ENCODE measurements at places on chromosomes 1 and 21. TPM values are rescaled to one million over a fixed set of nuclear protein-coding genes. Genes with fewer than 3 reads are reported as not detected.

DNA sequence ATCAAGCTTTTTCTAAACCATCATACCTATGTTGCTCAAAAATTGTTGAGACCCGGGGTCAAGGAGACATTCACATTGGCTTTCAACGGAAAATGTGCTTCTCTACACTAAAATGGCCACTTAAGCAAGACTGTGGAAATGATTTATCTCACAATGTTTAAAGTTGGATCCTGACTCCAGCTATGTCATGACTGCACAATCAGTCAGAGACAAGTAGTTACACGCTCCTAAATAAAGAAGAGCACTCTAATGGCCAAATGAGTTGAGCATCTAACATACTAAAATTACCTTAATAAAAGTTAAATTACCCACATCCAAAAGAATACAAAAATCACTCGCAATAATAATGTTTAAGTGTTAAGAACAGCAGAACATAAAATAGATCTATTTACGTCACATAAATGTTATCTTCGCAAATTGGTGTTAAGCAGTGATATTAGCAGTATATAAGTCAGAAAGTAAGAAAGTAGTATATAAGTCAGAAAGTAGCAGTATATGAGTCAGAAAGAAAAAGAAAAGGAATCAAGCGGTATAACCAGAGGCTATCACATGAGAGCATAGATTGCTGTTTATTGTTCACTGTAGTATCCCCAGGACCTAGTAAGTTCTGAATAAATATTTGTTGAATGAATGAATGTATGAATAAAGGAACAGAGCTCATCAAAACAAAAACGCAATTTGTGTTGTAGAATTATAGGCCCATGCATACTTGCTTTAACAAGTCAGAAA, 28.4 kb downstream of the ZNF281 start:
- no peaks in the 10 kb centered on the region for H3K4me1 ChIP-seq
- DNase-seq, result no peak
- no peak overlapping the region for H3K27ac ChIP-seq

DNA sequence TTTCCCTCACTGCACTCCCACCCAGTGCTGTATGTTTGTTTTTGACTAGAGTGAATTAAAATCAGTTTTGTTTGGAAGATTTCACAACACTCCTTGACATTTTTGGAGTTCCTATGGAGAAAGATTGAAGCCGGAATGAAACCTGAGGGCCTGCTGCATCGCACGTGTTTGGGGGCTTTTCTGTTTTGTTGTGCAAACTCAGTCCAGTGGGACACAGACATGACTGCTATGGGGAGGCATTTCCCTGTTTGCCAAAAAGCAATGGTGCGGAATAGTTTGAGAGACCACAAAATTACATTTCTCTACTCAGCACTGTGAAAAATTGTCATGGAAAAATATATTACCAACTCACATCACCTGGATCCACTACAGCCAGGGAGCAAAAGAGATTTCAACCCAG, 43.8 kb upstream of the KCNE2 start:
- no peak overlapping the region for H3K27ac ChIP-seq
- no peak for DNase-seq
- H3K4me3 ChIP-seq, result no peak overlapping the region
- H3K36me3 ChIP-seq, result no peaks in the 10 kb centered on the region
- H3K27me3 ChIP-seq, result no peaks in the 10 kb centered on the region
- no peaks in the 10 kb centered on the region for H3K4me1 ChIP-seq

DNA sequence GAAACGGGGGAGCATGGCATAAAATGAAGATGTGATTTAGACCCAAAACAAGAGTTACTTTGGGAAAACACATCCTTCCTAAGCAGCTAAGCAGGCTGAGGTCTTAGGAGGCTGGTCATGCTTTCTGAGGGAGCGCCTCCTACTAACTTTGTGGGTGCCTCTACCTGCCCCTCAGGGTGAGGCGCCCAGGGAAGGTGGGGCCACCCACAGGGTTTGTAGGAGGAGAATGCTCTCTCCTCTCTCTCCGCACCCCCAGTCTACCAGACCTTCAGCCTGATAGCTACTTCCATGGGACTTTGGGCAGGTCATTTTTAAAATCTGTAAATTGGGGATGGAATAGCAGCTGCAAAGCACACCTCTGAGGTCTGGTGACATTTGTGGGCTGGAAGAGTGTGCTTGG, 23.8 kb downstream of the SLC27A3 start:
- no peak overlapping the region for H3K27ac ChIP-seq
- DNase-seq, result no peak
- H3K4me1 ChIP-seq, result no peaks in the 10 kb centered on the region
- H3K36me3 ChIP-seq, result no peaks in the 10 kb centered on the region
- no peaks in the 10 kb centered on the region for H3K27me3 ChIP-seq

GRCh38 chr1:12541274-12542137, 76.5 kb downstream of the DHRS3 start:
- no peak for DNase-seq
- H3K36me3 ChIP-seq, result no peaks in the 10 kb centered on the region
- H3K4me1 ChIP-seq, result peaks cover 7% of the 10 kb centered on the region
- no peak overlapping the region for H3K4me3 ChIP-seq

DNA sequence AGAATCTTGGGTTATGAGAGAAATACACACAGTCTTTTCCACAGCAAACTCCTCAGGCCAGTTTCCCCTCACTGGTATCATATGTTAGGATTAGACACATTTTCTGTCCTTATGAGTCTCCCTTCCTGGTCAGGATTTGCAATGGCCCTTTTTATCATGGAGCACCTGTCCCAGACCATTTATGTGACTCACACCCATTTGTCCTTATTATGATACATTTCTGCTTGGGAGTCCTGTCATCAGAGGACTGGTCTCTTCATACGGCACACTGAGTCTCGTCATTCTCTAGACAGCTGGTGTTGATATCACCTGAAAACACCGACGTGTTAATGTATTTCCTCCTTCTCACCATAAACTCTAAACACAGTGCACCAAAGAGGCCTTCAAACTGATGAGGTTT, 105.0 kb upstream of the SYT6 start:
- no peak for DNase-seq
- H3K4me1 ChIP-seq, result no peaks in the 10 kb centered on the region
- H3K36me3 ChIP-seq, result no peaks in the 10 kb centered on the region
- H3K27ac ChIP-seq, result no peak overlapping the region

DNA sequence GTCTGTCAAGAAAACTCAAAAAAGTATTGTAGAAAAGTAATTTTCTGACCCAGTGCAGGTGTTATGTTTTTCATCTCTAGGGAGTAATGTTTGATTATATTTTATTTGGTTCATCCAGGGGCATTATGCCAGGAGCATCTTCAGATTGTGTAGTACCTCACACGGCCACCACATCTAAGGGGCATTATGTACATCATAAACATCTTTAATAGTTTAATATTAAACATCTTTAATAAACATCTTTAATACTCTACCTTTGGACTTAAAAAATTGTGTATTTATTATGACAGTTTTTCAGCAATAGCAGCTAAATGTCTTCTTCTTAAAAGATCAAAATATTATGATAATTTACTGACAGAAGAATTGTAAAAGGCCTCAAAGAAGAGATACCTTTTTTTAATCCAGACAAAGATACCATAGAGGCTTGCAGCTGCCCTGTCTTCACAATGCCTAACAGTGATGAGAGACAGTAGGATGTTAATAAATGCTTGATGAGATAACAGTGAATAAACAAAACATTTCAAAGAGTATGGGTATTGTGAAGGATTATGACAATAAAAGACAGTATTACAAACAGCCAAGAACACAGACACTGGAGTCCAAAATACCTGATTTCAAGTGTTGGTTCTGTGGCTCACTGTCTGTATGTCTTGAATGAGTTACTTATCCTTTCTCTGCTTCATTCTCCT, 240.9 kb upstream of the ADGRL2 start:
- H3K27me3 ChIP-seq, result no peaks in the 10 kb centered on the region
- H3K27ac ChIP-seq, result no peak overlapping the region
- no peak overlapping the region for H3K4me3 ChIP-seq
- H3K36me3 ChIP-seq, result peaks cover 4% of the 10 kb centered on the region
- H3K4me1 ChIP-seq, result no peaks in the 10 kb centered on the region

GRCh38 chr1:39574646-39575045, 1.9 kb downstream of the PABPC4 start:
- H3K36me3 ChIP-seq, result peaks cover 6% of the 10 kb centered on the region
- H3K27ac ChIP-seq, result peak overlapping the region; percentile 85
- peaks cover 19% of the 10 kb centered on the region for H3K4me1 ChIP-seq
- peak overlapping the region; percentile 77 for H3K4me3 ChIP-seq
- no peaks in the 10 kb centered on the region for H3K27me3 ChIP-seq
- no peak for DNase-seq

DNA sequence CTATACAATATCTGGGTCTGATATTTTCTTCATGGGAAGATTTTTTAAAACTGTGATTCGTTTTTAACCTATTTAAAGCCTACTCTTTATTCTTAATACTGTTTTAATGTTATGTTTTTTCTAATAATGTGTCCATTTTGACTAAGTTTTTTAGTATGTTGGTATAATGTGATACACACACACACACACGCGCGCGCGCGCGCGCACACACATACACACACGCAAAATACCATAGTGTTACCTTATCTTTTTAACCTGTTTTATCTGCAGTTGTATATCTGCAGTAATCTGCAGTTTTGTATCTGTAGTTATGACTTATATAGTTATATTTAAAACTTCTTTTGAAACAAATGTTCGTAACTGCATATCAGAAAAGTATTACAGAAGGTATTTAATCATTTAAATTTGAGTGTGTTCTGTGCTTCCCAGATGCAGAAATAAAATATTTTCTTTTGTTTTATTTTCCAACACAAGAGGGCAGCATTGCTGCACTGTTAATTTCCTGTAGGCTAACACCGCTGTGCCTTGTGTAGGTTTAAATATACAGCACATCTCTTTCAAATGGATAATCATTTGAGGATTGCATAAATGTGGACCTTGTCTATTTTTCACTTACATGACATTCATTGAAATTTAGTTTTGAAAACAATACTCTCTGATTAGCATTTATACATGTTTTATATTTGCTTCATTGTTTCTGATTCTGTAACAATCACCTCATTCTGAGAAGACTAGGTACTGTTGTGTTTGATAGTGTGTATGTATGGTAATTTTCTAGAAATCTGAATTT, 166.1 kb downstream of the PDE4B start:
- no peak for DNase-seq
- no peaks in the 10 kb centered on the region for H3K27me3 ChIP-seq
- H3K4me3 ChIP-seq, result no peak overlapping the region
- no peaks in the 10 kb centered on the region for H3K36me3 ChIP-seq
- H3K4me1 ChIP-seq, result peaks cover 5% of the 10 kb centered on the region
- H3K27ac ChIP-seq, result no peak overlapping the region

GRCh38 chr1:181936768-181937581, 124.5 kb downstream of the ZNF648 start:
- no peak for DNase-seq
- H3K4me3 ChIP-seq, result no peak overlapping the region
- H3K27ac ChIP-seq, result no peak overlapping the region
- no peaks in the 10 kb centered on the region for H3K4me1 ChIP-seq

PLD5 gene
- 0.98 TPM for total RNA-seq
